ENCODE measurements at places on chromosomes 7 and 10.

- peak; percentile 85 for DNase-seq
Observed at GRCh38 chr10:16699435-16700057, 117.7 kb downstream of the RSU1 start.

- no peak for DNase-seq
Observed at GRCh38 chr7:20327055-20327454, 3.6 kb upstream of the ITGB8 start.

DNA sequence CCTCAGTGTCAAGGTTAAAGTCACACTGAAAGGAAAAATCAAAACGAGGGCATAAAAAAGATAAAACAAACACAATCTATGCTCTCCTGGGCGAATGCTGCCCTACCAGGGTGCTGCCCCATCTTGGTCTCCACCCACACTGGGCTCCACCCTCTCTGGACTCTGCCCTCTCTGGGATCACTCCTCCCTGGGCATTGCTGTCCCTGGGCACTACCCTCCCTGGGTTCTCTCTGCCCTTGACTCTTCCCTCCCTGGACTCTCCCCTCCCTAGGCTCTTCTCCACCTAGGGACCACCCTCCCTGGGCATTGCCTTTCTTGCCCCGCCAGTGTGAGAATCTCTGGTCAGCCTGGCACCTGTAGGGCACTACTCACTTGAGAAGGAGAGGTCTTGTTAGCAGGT is 8.6 kb downstream of the GDF2 start:
- DNase-seq: no peak

GRCh38 chr7:44150466-44150832 is 9.3 kb upstream of the MYL7 start:
- DNase-seq: no peak

DNA sequence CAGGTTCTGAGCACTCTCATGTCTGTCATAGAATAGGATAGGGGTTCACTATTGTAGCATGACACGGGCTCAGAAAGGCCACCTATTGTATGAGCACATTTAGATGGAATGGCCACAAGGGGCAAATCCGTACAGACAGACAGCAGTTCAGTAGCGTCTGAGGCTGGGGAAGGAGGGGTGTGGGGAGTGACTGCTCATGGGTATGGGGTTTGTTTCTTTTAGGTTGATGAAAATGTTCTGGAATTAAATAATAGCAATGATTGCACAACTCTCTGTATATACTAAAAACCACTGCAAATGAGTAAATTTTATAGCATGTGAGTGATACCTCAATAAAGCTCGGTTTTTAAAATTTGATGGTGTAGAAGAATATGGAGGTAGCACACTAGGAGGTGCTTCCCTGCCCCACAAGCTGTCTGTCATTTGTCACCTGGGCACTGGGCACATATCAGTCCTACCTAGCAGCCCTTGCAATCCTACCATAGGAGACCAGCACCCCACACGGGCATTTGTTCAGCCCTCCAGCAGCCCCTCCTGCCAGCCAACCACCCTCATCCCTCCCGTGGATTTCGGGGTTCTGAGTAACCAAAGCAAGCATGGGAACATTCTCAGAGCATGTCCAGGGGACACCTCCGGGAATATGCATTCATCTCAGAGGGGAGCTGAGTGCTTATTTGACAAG is 35.2 kb downstream of the KCNMA1 start:
- DNase-seq: no peak

DNA sequence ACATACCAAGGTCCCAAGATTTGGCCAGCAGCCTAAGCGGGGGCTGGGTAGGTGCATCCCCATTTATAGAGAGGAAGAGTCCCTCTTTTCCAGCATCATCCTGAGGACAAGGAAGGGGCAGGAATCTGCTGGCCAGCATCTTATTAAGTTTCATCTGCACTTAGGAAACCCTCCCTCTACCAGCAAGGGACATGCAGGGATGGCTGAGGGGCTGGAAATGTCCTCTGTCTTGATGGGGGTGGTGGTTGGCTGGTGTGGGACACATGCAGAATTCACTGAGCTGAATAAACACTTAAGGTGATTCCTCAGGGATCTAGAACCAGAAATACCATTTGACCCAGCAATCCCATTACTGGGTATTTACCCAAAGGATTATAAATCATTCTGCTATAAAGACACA is 42.1 kb downstream of the NOD1 start:
- DNase-seq: no peak

DNA sequence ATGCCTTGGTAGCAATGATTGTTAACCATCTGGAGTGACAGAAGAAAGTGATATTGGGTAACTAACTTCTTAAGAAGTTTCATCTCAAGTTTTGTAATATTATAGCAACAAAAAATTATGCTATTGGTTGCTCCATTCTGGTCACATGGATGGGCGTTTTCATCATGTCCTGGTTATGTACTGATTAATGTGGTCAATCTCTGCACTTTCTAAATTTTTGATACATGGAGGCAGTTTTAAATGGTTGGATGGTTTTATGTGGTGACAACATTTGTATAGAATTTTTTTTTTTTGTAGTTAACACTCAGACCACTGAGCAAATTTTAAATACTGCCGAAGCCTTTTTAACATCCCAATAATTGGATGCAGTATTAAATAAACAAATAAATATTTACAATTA is 55.2 kb upstream of the CCAR1 start:
- no peak for DNase-seq

All from eye (tissue), 1 donor.